Cardiac fibroblast (primary cell): ENCODE measurements at places on chromosomes 1 and 21.
A peak's percentile ranks its signal among the peaks of the same experiment; 100 is the strongest.

DNA sequence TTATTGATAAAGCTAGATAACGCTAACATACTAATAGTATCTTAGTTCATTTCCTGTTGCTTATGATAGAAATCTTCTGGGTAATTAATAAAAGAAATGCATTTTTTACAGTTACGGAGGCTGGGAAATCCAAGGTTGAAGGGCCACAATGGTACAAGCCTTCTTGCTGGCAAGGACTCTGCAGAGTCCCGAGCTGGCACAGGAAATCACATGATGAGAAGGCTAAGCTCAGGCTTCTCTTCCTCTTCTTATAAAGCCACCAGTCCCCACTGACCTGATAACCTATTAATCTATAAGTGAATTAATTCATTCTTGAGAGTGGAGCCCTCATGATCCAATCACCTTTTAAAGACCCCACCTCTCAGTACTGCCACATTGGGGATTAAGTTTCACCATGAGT, 82.6 kb downstream of the GPR161 start:
- DNase-seq = no peak

DNA sequence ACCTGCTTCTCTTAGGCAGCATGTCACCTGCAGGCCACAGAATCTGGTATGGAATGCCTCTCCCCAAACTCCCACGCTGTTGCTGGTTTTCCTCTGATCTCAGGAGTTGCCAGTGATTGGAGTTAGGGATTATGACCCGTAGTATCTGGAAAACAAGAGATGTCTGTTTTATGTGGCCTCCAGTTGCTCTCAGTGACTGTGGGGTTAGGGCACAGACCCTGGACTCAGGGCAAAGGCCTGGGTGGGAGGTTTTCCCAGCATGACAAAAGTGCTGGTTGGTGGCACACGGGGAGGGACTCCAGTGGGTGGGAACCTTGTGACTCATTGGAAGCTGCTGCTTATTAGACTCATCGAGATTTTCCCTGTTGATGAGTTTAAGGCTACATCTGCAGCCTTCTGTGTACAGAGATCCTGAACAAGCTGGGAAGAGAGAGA, at the start of gene NR1I3:
TSS of gene NR1I3 (minus strand) at position 165 of the 435 bp plus-strand sequence. CDS start 1,638 bp downstream, outside the sequence.
- DNase-seq = no peak

DNA sequence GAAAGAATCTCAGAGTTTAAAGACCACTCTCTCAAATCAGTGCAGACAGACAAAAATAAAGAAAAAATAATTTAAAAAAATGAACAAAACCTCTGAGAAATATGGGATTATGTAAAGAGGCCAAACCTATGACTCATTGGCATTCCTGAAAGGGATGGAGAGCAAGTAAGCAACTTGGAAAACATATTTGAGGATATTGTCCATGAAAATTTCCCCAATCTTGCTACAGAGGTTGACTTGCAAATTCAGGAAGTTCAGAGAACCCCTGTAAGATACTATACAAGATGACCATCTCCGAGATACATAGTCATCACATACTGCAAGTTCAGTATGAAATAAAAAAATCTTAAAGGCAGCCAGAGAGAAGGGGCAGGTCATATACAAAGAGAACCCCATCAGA, 43.7 kb upstream of the IVNS1ABP start:
- peak; percentile 30 for DNase-seq

DNA sequence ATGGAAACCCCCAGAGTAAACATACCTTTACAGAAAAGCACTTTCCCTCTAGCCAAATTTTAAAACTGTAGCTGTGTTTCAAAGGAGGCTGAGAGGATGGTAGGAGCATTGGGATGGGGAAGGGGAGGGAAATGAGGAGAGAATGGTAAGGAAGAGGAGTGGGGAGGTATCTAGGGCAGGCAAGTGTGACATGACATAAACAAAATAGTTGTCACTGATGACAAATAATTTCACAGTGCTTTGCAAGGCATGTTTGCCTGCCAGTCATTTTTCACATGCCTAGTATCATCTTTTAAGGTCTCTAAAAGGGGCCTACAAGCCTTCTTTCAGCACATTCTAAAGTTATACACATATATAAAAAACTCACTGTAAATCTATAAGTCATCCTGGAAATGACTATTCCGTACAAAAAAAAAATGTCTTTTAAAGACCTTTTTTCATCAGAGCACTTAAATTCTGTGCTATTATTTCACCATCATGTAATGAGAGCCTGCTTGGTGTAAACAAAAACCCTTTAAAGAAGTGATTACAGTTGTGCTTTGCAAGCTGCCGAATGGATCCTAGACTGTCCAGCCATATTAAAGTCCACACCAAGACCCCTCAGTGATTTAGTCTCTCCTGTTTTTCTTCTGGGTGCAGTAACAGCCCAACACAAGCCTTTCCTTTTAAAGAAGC, 38.4 kb downstream of the HLX start:
- DNase-seq = no peak

- DNase-seq = no peak
These were observed 474.4 kb upstream of the NR5A2 start for GRCh38 chr1:199553104-199553503.

GRCh38 chr1:112092656-112093371, 103.3 kb upstream of the KCND3 start:
- no peak for DNase-seq

DNA sequence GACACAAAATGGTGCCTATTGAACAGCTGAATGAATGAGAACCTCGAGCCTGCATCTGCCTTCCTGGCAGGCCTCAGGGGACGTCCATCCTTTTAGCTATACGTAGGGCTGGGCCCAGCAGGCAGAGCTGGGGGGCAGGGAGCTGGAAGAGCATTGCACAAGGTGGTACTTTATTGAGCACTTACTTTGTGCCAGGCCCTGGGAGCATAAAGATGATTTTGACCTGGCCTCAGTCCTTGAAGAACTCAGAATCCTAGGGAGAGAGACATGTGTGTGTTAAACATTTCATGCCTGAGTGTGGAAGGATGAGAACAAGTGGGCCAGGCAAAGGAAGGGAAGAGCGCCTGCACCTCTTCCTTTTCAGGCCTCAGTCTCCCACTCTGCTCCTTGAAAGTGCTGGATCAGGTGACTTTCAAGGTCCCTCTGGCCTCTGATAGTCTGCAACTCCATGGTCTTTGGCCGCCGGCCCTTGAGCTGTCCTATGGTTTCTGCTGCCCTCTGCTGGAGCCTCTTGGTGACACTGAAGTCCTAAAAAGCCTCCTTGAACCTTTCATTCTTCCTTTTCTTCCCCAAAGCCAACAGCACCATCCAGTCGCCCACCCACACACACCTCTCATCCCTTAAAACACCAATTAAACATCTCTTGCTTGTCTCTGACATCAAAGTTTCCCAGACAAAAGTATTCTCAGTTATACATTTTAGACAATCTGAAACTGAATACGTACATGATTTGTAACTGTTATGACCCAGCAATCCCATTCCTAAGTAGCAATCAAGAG, 3.5 kb upstream of the PEAR1 start:
- DNase-seq = peak; percentile 89

DNA sequence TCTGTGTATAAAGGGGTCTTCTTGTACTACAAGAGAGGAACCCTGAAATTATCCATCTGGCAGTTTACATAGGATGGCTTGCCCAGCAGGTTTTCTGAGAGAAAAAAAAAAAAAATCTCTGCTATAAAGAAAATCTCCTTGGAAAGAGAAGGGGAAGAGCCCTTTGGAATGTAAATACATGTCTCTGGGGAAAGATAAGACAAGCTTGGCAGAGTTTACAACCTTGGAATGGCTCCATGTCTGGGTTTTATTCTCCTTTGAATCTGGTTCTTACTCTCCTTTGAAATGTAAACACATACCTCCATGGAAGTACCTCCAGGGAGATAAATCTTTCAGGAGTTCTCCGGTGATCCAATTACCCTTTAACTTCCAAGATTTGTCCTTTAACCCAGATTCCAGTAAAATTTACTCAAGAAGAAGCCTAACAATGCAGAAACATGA, 45.1 kb upstream of the DNAH14 start:
- peak; percentile 22 for DNase-seq

DNA sequence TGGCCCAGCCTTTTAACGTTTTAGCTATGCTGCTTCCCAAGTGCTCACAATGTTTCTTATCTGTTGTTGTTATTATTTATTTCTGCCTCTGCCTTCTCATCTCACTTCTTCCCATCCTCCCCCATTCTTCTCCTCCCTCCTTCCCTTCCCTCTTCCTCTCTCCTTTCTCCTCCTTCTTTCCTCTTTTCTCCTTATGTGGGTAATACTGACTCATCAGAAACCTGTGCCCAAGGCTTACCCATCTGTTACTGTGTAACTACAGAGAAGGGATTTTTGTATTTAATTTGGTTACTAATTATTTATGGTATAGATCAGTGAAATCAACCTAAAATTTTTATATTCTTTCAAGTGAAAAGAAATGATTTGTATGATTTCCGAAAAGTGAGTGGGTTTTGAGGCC, 120.3 kb downstream of the KCNK2 start:
- DNase-seq = no peak

DNA sequence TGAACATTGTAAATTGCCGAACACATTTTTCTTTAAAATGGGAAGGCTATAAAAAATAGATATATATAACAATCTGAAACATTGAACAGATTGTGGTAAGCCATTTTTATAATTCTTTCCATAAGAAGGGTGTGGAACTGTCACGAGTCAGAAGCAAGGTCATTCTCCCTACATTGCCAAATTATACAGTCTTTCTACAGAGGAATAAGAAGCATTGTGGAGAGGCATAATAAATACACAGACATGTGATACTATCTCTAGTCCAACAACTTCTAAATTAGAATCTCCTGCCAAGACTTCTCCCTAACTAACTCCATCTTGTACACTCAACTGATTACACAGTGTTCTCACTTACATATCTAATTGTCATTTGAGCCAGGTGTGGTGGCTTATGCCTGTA, 227.9 kb downstream of the CENPF start:
- no peak for DNase-seq

GRCh38 chr1:9331016-9331415, 38.3 kb downstream of the SPSB1 start:
- no peak for DNase-seq

DNA sequence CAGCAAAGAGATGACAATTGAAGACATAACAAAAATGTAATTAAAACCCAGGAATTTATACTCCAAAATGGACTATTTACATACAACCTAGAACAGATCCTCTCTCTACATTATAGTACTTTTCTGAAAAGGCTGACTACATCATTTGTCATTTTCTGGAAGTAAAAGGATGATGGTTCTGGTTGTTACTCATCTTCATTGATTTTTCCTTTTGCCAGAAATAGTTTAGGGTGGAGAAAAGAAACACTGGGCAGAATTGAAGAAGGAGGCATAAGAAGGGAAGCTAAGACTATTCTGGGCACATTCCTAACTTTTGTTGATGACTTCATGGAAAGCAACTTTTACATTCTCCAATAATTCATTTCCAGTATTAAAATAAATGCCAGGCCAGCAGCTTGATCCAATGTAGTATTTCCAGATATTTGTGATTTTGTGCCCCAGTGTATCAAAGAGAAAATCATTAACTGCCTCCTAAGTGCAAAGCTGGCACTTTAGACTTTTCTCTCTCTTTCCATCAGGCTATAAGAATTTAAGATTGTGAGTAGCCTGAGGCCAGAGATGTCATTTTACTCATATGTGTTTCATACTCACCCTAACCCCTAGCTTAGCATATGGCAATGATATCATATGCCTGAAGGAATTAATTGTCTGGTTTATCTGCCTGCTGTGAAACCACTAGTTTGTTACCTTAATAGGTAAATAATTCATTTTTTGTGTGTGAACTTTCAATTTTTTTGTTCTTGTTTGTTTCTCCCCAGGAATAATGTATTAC, 369.5 kb upstream of the LYPLAL1 start:
- no peak for DNase-seq

- DNase-seq = no peak
These were observed 90.2 kb upstream of the ZNHIT6 start for GRCh38 chr1:85798419-85798818.

- peak; percentile 9 for DNase-seq
These were observed 870 bp downstream of the FBXO28 start for GRCh38 chr1:224114787-224115175.

DNA sequence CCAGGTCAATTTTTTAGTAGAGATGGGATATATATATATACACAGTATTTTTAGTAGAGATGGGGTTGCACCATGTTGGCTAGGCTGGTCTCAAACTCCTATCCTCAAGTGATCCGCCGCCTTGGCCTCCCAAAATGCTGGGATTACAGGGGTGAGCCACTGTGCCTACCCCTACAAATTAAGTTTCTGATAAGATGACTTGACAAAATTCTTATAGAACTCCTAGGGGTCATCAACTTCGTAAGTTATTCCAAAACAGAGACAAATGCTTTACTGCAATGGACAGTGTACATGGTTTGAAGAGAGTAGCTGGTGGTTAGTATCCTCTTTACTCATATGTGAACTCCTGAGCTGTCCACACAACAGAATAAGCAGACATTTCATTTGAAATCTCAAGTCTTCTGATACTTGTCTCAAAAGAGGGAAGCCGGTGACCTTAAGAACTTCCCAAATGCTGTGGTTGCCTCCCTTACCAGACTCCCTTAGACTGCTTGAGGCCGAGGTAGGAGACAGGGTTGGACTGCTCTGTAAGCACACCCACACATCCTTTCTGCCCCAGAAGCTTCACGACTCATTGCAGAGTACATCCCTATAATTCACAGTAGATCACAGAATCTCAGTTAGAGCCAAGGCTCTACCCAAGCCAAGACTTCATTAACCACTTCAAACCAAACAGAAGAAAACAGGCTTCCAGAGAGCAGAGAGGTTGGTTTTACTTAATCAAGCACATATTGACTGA, 244.1 kb upstream of the IRF2BP2 start:
- DNase-seq = no peak

DNA sequence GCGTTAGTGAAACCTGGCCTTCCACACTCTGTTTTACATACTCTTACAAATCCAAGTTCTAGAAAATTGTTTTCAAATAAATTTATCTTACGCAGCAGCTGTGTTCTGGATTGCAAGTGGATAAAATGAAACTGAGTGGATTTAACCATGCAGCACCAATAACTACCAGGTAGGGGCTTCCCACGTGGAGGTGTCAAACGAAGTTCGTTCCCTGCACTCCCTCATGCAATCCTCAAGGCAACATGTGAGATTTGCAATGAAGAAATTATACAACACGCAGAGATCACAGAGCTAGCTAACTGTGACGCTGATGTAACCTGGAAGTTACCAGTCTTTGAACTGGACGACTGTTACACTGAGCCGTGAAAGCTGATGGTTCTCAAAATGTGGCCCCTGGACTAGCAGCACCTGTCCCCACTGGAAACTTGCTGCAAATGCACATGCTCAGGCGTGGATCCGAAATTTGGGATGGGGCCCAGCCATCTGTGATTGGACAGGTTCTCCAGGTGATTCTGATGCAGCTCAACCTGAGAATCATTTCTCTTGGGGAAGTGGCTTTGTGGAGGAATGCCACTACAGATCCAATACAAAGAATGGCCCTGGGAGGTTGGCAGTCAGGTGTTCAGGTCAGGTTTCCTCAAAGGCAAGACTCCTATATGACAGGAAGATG, 36.3 kb downstream of the RSPH1 start:
- DNase-seq = no peak

GRCh38 chr1:30110846-30111245, 612.5 kb downstream of the MATN1 start:
- DNase-seq = no peak

DNA sequence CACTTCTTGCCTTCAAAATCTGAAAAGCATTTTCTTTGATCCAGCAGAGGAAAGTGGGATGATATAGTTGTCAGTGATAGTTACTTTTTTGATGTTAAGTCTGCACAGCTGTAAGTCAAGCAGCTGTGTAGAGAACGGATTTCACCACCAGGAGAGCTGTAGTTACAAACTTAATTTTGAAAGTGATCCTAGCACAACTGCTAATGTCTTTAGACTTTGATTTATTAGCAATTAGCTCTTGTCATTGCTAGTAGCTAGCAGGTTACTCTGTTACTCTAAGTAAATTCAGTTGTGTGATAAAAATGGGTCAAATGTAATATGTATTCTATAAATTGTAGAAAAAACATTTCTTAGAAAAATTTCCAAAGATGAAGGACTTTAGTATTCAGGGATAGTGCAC, 46.0 kb downstream of the ALG6 start:
- DNase-seq = no peak
